Thymus (tissue), 14 donors: ENCODE measurements at places on chromosomes 2 and 18. TPM values are rescaled to one million over a fixed set of nuclear protein-coding genes. Genes with fewer than 3 reads are reported as not detected.

- DNase-seq = no peak
Measured at GRCh38 chr18:62384610-62385097, 59.5 kb downstream of the TNFRSF11A start.

Gene NPAS2
- 3.0 TPM for total RNA-seq

DNA sequence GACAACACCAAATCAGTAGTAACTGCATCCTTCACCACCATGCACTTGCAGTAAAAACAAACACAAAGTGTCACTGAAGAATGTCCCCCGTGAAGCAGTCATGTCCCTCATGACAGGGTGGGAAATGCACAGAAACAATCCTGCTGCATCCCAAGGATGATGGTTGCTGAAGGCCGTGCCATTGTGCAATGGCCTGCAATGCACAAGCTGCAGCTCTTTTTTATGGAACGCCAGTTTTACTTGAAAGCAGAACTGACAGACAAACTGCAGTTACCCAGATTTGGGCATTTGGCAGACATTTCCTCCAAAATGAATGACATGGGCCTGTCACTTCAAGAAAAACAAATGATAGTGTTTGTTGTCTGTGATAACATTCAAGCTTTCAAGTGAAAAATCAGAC lies 2.4 kb upstream of the CHST10 start:
- no peak for DNase-seq

Gene MPV17
- 51.1 TPM for total RNA-seq

Gene INPP5D
- 26.6 TPM for total RNA-seq

Gene SAG
- total RNA-seq = 0.61 TPM

Gene GPR17
- total RNA-seq = under 0.01 TPM

Gene CRYGD
- not detected for total RNA-seq

Gene STPG4
- 0.14 TPM for total RNA-seq

Gene GPBAR1
- total RNA-seq = 0.28 TPM

- no peak for DNase-seq
Measured at GRCh38 chr2:31284107-31284506, 50.2 kb downstream of the EHD3 start.

DNA sequence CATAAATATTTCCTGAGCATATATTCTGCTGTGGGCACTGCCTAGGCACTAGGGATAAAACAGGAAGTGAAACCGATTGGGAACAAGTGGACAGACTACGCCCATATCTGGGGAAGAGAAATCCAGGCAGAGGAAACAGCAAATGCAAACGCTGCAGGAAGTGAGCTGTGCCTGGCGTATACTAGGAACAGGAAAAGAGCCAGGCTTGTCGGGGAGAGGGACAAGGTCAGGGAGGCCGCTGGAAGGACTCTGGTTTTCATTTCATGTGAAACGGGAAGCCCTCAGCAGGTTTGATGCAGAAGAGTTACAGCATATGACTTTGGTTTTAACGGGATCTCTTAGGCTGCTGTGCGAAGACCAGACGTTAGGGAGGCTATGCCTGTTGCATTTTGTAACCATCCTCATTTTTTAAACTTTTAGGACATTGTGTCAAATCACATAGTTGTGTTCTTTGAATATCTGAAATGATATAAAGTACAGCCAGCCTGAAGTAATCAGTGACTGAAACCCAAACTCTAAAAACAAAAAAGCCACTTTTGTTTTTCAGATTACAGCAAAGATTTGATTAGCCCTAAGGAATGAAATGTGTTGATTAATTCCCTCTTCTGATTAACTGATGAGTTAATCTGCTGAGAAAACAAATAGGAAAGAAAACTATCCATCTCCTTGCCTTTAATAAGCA lies 110.2 kb upstream of the PIEZO2 start:
- DNase-seq = no peak

Gene CERS6
- 26.9 TPM for total RNA-seq

Gene CTDP1
- 15.4 TPM for total RNA-seq

DNA sequence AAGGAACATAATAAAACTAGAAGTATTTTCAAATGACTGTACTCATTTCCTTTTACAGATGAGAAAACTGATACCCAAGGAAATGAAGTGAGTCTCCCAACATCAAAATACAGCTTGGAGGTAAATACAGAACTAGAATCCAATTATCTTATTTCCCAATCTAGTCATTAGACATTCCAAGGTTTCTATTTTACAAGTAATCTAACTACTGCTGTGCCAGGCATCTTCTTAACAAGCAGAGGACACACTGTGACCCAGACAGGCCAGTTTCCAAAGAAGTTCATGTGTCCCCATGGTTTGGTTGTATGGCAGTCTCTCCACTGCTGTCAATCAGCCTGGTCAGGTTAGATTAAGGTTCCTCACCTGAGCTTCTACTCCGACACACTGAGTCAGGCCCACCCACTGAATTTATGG lies 143.5 kb downstream of the THADA start:
- no peak for DNase-seq

- no peak for DNase-seq
Measured at GRCh38 chr18:10114717-10115463, 201.1 kb downstream of the VAPA start.

DNA sequence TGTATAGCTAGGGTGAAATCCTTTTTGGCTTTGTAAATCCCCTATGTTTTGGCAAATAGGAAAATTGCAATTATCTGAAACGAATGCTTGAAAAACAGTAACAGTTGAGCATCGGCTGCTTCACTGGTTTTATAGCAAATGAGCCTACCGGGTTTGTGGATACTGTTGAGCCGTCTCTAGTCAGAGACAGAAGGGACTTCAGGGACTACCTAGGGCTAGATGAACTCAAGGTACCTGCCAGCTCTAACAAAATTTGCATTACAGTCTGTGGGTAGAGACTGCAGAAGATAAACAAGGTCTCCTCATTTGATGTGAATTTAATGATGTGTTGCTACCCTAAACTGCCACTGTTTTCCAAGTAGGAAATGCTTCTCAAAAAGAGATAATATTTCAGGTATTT lies 101.1 kb downstream of the EML6 start:
- no peak for DNase-seq

- DNase-seq = no peak
Measured at GRCh38 chr2:172607379-172607928, 51.6 kb downstream of the PDK1 start.

Gene C2orf80
- total RNA-seq = not detected

DNA sequence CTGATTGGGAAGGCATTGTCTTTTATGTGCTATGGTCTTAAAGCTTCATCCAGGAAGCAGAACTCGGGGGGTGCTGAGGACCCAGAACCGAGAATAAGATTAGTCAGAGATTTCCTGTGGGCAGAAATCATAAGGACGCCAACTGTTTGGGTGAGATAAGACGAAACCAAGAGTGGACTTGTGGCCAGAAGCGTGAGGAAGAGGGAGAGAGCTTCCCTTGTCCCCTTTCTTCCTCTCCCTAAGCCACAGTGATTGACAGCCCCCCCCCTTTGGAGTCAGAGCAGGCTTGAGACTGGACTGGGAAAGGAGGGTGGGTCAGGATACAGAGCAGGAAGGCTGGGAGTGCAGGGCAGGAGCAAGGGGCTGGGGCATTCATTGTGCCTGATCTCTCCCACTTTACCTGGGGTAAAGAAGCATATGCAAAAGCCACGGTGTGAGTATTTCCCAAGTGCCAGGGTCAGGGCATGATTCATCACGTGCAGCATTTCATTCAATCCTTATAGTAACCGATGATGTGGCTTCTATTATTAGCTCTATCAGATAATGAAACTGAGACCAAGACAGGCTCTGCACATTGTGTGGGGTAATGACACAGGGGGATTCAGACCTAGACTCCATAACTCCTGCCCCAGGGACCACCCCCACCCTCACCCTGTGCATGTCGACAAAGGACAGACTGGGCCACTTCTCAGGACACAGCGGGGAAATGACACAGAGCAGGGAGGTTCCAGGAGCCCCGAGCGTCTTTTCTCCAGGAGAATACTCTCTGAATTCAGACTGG lies 3.0 kb upstream of the IL1RN start:
- DNase-seq = no peak

DNA sequence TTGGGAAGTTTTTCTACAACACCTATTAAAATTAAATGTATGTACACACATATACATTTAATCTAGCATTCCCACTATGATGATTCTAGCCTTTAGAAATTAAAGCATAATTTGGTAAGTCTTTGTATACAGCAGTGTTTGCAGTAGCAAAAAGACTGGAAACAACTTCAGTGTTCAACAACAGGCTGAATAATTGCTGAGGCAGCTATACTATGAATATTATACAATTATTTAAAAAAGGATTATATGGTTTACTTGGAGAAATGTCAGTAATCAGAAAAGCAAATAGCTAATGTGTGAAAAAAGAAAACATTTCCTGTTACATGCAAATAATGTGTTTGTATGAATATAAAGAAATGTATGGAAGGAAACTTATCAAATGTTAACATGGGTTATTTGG lies 1.4 kb upstream of the ZNF638 start:
- DNase-seq = no peak

- DNase-seq = no peak
Measured at GRCh38 chr2:179410552-179411356, 146.1 kb upstream of the SESTD1 start.

Gene DAPL1
- 2.9 TPM for total RNA-seq

DNA sequence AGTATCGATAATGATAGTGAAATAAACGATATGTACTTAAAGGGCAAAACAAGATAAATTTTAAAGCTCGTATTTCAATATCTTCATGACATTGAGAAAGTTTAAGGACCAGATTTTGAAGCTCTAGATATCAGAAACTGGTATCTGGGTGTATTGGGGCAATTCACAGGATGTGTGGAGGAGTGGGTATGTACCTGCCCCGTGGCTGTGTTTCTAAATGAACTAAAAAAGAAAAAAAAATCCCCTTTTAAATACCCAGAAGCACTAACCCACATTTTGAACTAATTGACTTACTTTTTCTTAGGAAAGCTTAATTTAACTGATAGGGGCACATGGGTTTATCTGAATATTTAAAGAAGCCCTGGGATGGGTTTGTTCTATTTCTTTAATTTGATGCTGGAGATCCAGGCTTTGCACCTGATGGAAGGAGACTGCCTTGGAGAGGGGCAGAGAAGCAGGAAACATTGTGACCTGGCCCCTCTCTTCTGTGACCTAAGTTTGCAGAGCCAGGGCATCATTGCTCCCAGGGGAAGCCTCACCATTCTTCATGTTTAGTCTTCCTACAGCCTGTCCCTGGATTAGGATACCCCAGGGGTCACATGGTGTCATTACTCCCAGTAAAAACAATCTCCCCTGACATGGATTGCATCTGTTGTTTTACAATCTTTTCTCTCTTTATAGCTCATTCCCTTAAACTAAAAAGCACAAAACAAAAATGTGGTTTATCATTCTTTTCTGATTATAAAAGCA lies 7.6 kb upstream of the KCTD1 start:
- no peak for DNase-seq

DNA sequence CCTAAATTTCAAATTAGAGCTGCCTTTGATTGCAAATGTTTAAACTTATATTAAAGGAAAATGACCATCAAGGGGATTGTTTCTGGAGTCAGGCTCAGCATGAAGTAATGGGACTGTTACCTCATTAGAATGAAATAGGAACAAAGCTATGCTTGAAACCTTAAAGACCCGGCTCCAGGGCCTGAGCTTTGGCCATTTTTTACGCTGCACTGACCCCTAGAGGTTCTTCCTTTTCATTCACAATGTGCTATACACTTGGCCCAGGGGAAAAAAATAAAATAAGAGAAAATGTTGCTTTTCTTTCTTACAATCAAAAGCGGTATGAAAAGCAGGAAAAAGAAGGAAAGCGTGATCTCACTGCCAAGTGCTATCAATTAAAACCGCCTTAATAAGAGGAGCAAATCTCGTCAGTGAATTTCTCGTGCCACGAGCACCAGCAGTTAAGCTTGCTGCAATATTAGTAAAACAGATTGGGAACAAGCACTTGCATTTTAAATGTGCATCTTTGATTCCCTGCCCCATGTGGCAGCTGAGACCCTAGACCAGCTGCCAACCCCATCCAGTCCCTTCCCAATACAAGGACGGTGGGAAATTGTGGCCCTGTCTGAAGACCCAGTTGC lies 96.6 kb downstream of the MBD2 start:
- no peak for DNase-seq

Gene LYPD6B
- total RNA-seq = 0.24 TPM

- no peak for DNase-seq
Measured at GRCh38 chr2:170276925-170277629, 99.1 kb downstream of the MYO3B start.

Gene CLEC4F
- total RNA-seq = 0.09 TPM

DNA sequence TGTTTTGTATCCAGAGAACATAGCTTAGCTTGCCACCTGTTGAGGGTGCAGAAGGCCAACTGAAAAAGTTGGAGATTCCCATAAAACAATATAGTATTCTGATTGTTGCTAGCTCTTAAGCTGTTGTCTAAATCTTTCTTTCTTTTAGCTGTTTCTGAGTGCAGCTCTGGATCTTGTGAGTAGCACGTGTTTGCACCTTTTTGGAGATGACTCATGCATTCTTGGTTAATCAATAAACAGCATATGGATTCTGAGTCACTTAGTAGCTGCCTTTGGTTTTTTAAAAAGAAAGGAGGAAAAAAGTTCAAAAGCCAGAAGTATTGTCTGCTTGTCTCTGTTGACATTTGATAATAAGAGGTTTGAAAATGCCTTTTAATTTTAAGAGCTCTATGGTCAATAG lies 483.0 kb upstream of the FSIP2 start:
- no peak for DNase-seq

DNA sequence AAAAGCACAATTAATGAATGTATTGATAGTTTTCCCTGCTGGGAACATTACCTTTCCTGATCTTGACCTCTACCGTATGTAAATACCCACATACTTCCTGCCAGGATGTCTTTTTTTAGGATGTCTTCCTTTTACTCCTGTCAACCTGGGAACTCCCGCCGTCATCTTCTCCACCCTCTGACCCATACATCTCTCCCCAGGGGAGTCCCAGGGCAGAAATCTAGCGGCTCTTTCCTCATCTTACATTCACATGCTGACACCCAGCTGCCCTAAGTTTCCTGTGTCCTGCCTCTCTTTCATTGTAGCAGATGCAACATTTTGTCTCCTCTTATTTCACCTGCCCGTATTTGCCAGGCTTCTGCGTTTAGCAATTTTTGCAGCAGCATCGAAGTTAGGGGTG lies 107.8 kb downstream of the CRIM1 start:
- no peak for DNase-seq

DNA sequence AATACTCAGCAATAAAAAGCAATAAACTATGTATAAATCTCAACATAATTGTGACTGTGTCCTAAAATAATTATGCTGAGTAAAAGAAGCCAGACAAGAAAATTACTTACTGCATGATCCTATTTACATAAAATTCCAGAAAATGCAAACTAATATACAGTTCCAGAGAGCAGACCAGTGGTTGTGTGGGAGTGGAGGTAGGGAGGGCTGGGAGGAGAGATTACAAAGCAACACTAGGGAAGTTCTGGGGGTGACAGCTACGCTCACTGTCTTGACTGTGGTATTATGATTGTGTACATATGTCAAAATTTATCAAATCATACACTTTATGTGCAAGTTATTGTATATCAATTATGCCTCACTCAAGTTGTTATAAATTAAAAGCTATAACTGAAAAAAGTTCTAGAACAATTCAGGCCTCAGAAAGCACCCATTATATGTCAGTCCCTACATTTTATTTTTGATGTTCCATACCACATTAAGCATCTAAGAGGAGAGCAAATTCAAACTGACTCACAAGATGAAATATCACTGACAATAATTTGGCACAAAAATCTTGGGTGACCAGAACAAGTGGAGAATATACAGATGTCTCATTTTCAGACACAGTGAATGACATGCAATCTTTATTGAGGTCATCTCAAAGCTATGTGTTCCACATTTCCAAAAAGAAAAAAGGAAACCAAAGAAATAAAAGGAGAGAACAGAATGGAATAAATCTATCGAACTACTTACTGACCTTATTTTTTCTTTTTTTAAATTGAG lies 85.1 kb downstream of the ANTXR1 start:
- DNase-seq = no peak

Gene FAM117B
- 5.7 TPM for total RNA-seq

- DNase-seq = no peak
Measured at GRCh38 chr2:71072492-71072891, 4.0 kb downstream of the NAGK start.
